ENCODE measurements at places on chromosomes 5 and 9.

- DNase-seq, result no peak
Observed at GRCh38 chr9:124754289-124754688, 16.8 kb downstream of the NR6A1 start.

GRCh38 chr9:114123031-114123977 lies 24.2 kb upstream of the KIF12 start:
- no peak for DNase-seq

- no peak for DNase-seq
Observed at GRCh38 chr9:69981686-69982445, 61.8 kb upstream of the MAMDC2 start.

- DNase-seq, result no peak
Observed at GRCh38 chr9:68523367-68523936, 17.2 kb downstream of the TMEM252 start.

GRCh38 chr9:87233899-87234455 lies 263.7 kb upstream of the DAPK1 start:
- no peak for DNase-seq

DNA sequence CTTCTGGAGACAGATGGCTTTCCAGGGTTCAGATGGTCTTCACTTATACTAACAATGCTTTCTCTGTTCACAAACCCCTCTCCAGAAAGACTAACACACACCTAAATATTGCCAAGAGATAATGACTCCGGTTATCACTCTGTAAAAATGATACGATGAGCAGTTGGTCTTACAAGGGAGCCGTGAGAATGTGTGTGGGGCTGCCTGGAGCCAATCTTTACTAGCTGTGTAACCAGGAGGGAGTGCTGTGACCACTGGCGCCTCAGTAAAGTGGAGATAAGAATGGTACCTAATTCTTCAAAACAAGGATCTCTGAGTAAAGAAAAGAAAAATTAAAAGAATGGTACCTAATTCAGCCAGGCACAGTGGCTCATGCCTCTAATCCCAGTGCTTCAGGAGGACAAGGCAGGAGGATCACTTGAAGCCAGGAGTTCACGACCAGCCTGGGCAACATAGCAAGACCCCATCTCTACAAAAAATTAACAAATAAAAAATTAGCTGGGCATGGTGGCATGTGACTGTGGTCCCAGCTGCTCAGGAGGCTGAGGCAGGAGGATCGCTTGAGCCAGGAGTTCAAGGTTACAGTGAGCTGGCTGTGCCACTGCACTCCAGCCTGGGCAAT lies 39.9 kb upstream of the IL17B start:
- DNase-seq, result no peak

GRCh38 chr5:76403766-76404222 lies 709 bp downstream of the IQGAP2 start:
- no peak for DNase-seq

DNA sequence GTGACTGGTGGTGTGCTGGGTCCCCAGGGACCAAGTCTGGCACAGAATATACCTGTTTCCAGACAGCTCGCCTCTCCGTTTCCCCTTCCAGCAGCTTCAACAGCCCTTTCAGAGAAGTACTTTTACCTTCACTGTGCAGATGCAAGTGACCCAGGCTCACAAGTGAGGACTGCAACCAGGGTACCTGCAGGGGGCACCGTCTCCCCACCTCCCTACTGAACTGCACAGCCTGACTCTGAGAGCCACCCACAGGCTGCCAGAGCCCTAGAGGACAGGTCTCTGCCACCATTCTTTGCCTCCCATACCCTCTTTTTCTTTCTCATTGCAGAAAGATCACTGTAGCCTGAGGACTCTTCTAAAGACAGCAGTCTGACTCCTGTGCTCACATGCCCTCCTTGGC lies 15.4 kb downstream of the IL9 start:
- DNase-seq, result no peak

DNA sequence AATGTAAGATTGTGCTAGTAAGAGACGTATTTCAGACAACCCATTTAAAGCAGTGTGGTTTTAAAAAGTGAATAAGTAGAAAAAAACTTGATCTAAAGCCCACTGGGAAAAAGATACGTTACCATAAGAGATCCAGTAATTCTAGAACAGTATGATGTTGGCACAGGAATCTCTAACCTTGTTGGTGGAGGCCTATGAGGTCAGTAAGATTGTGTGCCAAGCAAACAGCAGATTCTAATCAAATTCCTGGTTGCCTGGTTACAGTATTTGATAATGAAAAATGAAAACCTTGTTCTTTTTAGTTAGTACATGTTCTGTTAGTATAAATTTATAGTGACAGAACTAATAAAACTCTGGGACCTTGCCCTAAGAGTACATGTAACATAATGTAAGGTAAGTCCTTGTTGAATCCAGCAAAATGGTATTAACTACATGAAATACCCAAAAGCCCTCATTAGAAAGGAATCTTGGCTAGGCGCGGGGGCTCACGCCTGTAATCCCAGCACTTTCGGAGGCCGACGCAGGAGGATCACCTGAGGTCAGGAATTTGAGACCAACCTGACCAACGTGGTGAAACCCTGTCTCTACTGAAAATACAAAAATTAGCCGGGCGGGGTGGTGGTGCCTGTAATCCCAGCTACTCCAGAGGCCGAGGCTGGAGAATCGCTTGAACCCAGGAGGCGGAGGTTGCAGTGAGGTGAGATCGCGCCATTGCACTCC lies 33.2 kb upstream of the DMXL1 start:
- no peak for DNase-seq

GRCh38 chr9:7289773-7290172 lies 509.8 kb downstream of the DMAC1 start:
- DNase-seq, result no peak

GRCh38 chr5:71744009-71744790 lies 25.1 kb downstream of the CARTPT start:
- no peak for DNase-seq

DNA sequence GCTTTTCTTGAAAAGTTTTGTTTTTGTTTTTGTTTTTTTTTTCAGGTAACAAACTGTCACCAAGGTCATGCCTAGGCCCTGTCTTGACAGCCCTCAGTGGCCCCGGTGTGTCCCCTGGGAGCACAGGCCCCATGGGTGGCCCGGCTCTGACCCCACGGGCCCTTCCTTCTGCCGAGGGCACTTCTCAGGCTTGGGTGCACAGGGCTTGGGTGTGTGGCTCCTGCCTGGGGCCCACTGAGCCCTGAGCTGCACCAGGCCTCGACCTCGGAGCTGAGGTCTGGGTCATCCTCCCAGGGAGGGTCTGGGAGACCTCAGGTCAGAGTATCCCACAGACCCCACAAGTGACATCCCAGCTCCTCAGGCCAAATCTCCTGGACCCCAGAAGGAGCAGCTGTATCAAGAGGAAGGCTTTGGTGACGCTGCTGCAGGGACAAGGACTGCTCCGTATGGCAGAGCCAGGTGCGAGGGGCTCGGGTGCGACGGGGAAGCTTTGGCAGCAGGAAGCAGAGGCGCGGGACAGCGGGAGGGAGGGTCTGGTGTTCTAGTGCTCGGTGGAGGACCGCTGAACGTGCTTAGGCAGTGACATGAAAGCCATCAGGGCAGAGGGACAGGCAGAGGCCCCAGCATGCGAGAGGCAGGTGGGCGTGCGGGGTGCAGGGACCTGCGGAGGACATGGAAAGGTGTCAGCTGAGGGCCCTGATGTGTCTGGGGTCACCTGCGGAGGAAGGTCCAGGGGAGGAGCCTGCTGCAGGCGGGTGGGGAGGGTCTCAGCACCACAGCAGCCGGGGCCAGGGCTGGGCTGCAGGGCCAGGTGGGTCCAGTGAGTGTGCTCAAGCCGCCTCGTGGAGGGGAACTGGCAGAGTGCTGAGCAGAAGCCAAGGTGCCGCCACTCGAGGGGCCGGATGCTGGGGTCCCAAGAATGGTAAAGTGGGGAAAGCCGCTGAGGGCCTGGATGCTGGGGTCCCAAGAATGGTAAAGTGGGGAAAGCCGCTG lies 18.4 kb upstream of the SLC9A3 start:
- no peak for DNase-seq

DNA sequence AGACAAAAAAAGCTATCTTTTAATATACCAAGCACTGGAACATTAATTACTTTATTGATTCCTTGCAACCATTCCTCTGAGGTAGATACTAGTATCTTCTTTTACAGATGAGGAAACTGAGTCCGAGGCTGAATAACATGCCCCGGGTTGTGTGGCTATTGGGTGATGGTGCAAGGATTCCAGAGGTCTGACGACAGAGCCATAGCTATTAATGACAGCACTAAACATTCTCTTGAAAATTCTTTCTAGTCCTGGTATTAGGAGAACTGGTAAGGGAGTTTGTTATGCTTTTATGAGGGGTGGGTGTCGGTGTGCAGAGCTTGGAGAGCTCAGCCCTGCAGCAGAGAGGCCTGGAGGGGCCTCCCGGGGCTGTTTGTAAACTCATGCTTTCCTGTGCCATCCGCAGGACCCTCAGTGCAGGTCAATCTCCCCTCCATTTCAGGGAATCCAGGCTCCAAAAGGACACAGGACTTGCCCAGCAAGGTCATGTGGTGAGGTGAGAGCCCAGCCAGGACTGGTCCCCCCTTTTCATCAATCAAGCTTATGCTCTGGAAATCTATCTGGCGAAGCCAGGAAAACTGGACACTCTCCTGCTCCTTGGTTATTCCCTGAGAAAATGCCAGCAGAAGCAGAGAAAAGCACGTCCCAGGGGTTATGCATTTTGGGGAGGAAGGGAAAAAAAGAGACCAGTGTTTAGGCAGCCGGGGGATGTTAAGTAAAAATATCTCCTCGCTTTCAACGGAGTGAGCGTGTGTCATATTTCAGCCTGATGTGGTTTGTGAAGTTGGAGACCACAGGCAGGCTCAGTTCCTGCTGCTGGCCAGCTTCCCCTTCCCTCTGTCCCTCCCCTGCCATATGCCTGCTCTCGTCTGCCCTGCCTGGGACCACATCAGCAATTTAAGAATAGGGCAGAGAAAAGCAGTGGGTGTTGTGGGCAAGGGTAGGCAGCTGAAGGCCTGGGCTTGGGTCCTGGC lies 3.7 kb downstream of the GSN start:
- DNase-seq, result no peak

Data from GM12864 (cell line).